ENCODE measurements at places on chromosomes 11 and 22.

GRCh38 chr11:91850533-91851275 is 373.9 kb upstream of the FAT3 start:
- H3K36me3 ChIP-seq = no peaks in the 10 kb centered on the region
- H3K27me3 ChIP-seq = no peaks in the 10 kb centered on the region
- no peaks in the 10 kb centered on the region for H3K4me1 ChIP-seq
- DNase-seq = no peak

DNA sequence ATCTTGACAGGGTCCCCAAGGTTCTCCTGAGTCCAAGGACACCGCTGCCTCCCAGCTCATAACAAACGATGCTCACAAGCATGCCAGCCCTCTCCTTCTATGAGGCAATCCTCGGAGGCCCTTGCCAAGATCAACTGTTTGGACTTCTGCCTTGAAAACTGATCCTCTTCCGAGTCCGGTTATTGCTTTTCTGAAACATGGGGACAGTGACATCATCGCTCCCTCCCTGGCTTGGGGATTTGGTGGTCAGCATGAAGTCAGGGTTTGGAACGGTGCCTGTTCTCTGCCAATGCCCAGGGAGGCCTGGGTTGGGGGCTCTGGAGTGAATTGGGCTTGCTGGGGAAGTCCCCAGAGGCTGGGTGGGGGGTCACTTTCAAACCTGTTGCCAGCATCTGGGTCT is 149.3 kb downstream of the FBXO7 start:
- H3K27ac ChIP-seq = peak overlapping the region; percentile 90
- no peaks in the 10 kb centered on the region for H3K27me3 ChIP-seq
- H3K36me3 ChIP-seq = no peaks in the 10 kb centered on the region
- DNase-seq = no peak

DNA sequence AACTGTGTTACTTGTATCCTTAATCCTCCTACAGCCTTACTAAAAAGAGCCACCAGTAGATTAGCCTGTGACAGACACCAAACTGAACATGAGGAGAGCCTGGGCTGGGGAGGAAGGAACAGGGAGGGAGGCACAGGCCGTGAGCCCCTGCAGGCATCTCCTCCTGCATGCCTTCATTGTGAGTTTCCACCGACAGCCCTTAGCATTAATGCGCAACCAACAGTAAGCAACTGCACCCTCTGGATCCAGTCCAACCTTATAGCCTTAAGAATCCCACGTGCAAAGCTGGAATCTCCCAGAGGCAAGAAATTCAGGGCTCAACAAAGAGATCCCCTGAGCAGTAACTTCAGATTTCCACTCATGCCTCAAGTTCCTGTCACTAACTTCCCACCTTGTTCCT is 84.6 kb downstream of the ETS1 start:
- no peaks in the 10 kb centered on the region for H3K27me3 ChIP-seq
- H3K27ac ChIP-seq = peak overlapping the region; percentile 74
- H3K36me3 ChIP-seq = no peaks in the 10 kb centered on the region
- peaks cover 100% of the 10 kb centered on the region for H3K4me1 ChIP-seq

- H3K27ac ChIP-seq = peak overlapping the region; percentile 10
- DNase-seq = no peak
- H3K4me3 ChIP-seq = no peak overlapping the region
- H3K36me3 ChIP-seq = no peaks in the 10 kb centered on the region
Measured at GRCh38 chr11:86932924-86933875, 22.0 kb downstream of the FZD4 start.

DNA sequence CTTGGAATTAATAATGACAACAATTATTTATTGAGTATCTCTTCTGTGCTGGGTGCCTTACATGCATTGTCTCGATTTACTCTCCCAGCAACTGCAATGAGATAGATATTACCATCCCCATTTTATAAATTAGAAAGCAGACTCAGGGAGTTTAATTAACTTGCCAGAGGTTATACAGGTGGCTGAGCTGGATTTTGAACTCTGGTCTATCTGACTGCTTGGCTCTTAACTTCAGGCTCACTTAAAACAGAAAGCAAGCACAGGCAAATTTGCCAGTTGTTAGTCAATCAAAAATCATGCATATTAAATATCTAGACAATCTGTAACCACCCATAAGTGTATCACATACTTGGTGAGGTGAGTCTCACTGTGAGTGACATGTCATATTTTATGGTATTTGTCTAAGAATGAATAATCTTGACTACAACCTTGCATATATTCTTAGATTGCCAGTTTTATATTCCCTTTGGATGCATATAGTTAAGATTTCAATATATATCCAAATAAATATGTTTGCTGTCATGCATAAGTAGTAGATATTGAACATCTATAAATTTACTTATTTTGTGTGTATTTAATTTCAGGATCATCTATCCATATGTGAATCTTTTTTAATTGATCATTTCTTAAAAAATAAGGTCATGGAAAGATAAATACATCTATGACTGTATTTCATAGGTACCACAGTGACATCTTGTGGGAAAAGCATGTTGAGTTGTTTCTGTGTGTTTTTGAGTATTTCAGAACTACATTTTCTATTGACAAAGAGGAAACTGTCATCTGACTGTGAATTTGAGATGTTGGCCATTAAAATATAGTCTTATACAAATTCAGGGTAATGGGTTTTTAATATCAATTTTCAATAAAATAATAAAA is 112.0 kb upstream of the ARHGAP42 start:
- H3K27ac ChIP-seq = no peak overlapping the region
- DNase-seq = no peak
- H3K27me3 ChIP-seq = no peaks in the 10 kb centered on the region
- H3K4me1 ChIP-seq = no peaks in the 10 kb centered on the region
- no peak overlapping the region for H3K4me3 ChIP-seq
- H3K36me3 ChIP-seq = no peaks in the 10 kb centered on the region

DNA sequence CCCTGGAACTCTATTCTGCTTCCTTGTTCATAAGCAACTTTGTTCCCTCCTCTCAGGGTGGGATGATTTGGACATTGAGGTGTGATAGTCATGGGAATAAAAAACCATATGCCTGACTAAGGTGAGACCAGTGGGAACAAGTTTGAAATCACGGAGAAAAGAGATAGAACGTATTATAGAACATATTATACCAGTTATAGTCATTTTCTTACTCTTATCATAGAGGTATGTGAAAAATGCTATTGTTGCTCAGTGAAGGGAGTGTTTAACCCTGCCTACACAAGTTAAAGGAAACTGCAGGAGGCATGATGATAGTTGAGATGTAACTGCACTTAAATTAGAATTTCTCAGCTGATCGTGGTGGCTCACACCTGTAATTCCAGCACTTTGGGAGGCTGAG is 15.5 kb downstream of the OR6Q1 start:
- H3K36me3 ChIP-seq = no peaks in the 10 kb centered on the region
- no peaks in the 10 kb centered on the region for H3K27me3 ChIP-seq
- no peak overlapping the region for H3K4me3 ChIP-seq

- H3K27me3 ChIP-seq = no peaks in the 10 kb centered on the region
- no peak overlapping the region for H3K4me3 ChIP-seq
- no peaks in the 10 kb centered on the region for H3K36me3 ChIP-seq
Measured at GRCh38 chr11:122339436-122340060, 223.5 kb upstream of the BLID start.

- DNase-seq = no peak
- H3K27me3 ChIP-seq = peaks cover 9% of the 10 kb centered on the region
- H3K4me3 ChIP-seq = peak within 1 kb of the TSS; percentile 52
- H3K4me1 ChIP-seq = peaks cover 12% of the 10 kb centered on the region
- no peaks in the 10 kb centered on the region for H3K36me3 ChIP-seq
- no peak within 1 kb of the TSS for H3K27ac ChIP-seq
Measured at GRCh38 chr11:111512296-111513239, at the start of gene BTG4. TSS of gene BTG4 (minus strand) at chr11:111512386. CDS start at chr11:111498776, 13,610 bp downstream.

DNA sequence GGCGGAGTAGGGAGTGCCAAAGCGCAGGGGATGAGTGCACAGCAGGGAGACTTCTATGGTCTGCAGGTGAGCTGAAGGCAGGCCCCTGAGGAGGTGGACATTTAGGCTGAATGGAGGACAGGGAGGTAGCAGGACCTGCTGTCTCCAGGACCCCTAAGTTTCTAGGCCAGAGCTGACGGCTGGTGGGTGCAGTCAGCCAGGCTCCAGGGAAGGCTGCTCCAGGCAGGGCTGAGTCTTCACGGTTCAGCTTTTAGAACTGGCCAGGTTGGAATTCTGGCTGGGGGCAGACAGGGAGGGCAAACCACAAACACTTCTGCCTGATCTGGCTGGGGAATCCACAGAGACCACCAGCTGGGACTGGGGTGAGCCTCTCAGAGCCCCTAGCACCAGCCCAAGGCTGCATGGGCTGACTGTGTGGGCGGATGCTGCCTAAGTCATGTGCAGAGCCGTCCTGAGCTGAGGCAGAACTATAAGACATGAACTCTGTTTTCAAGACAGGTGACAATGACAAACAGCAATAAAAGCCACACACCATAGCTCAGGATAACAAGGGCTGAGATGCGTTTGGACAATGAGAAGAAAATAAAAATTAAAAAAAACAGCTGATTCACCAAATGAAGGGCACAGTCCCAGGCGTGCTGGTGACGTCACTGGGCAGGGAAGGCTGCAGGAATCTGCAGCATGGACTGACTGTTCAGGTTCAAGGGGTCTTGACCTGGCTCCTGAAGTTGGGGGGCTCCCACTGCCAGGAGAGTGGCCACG is 10.4 kb upstream of the MALAT1 start:
- peak overlapping the region; percentile 41 for H3K4me3 ChIP-seq
- peak overlapping the region; percentile 95 for H3K27ac ChIP-seq
- no peaks in the 10 kb centered on the region for H3K27me3 ChIP-seq
- peaks cover 83% of the 10 kb centered on the region for H3K4me1 ChIP-seq
- no peaks in the 10 kb centered on the region for H3K36me3 ChIP-seq
- no peak for DNase-seq

GRCh38 chr11:12792590-12792989 is 118.4 kb downstream of the TEAD1 start:
- peaks cover 3% of the 10 kb centered on the region for H3K4me1 ChIP-seq
- no peak for DNase-seq
- peaks cover 4% of the 10 kb centered on the region for H3K36me3 ChIP-seq
- no peak overlapping the region for H3K27ac ChIP-seq
- no peaks in the 10 kb centered on the region for H3K27me3 ChIP-seq

GRCh38 chr11:33892906-33893594 is 1.2 kb upstream of the LMO2 start:
- no peaks in the 10 kb centered on the region for H3K36me3 ChIP-seq

DNA sequence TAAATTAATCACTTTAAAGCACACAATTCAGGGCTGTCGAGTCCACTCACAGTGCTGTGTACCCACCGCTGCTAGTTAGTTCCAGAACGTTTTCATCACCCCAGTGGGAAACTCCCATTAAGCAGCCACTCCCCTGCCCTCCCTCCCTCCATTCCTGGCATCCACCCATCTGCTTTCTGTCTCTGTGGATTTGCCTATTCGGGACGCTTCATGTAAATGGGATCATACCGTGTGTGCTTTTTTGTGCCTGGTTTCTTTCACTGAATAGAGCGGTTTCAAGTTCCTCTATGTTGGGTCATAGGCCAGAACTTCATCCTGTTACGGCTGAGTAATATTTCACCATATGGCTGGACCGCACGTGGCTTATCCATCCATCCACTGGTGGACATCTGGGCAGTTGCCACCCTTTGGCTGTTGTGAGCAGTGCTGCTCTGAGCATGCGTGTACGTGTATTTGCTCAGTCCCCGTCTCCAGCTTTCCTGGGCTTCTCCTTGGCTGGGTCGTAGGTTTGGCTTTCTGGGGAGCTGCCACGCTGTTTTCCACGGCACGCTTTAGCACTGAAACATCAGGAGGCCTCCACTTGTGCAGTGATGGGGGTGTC is 30.1 kb downstream of the ARHGAP8 start:
- H3K27me3 ChIP-seq = no peaks in the 10 kb centered on the region
- no peaks in the 10 kb centered on the region for H3K4me1 ChIP-seq
- H3K4me3 ChIP-seq = no peak overlapping the region
- no peaks in the 10 kb centered on the region for H3K36me3 ChIP-seq

DNA sequence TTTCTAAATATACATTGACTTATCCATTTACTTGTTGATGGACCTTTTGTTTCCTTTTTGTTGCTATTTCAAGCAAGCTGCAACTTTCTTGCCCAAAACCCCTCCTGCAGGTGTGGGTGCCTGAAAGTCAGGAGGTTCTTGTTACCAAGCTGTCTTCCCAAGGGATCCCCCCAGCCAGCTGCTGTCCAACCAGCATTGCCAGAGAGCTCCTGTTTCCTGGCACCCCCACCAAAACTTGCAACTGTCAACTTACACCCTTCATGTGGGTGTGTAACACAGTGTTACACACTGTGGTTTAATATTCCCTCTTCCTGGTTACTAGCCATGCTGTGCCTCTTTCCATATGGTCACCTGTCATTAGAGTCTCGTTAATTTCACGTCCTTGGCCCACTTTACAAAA is 1.6 kb upstream of the KRTAP5-1 start:
- no peaks in the 10 kb centered on the region for H3K4me1 ChIP-seq
- H3K36me3 ChIP-seq = no peaks in the 10 kb centered on the region

DNA sequence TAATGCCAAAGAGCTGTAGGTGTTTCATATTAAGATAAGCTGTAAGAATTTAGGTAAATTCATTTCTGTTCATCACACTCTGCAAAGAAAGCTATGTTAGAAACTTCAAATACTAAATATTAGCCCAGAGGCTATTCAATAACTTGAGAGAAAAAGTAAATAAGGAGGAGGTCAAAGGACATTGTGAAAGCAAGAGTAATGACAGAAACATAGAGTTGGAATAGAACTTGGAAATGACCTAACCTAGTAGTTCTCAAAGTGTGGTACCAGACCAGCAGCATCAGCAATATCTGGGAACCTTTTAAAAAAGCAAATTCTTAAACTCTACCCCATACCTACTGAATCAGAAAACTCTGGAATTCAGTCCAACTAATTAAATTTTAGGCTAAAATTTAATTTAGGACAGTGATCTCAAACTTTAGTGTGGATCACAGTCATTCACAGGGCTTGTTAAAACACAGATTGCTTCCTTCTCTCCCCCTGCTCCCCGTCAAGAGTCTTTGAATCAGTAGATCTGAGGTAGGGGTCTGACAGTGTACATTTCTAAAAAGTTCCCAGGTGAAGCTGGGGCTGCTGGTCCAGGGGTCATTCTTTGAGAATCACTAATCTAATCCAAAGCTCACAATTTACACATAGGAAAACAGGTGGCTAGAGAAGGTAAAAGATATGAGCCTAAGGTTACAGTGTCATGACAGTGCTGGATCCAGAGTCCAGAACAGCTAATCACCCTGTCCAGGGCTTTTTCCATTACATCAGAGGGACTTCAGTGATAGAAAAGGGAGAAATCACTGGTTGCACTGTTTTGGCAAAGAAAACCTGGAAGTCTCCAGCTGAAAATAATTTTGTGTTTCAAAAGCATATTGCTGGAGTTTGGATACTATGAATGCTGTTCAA is 241.1 kb downstream of the SOX6 start:
- H3K4me3 ChIP-seq = no peak overlapping the region
- no peak for DNase-seq
- peak overlapping the region; percentile 34 for H3K27ac ChIP-seq
- no peaks in the 10 kb centered on the region for H3K36me3 ChIP-seq
- no peaks in the 10 kb centered on the region for H3K27me3 ChIP-seq

DNA sequence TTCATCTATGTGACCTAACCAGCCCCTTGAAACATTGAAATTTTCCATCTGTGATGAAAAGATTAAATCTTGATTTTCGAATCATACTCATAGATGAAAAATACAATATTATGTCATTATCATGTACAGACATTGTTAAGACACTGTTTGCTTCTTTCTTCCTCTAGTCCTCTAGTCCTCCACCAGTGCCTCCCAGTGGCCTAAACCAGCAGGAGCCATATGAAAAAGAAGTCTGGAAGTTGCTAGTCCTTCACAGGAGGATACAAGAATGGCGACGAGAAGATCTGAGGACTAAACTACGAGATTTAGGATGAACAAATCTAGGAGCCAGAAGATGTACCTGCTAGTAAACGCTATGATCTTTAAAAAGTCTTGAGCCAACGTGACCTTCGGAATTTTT is 134.1 kb downstream of the SLC17A6 start:
- H3K27ac ChIP-seq = no peak overlapping the region
- DNase-seq = no peak
- no peaks in the 10 kb centered on the region for H3K4me1 ChIP-seq
- no peaks in the 10 kb centered on the region for H3K36me3 ChIP-seq
- H3K27me3 ChIP-seq = no peaks in the 10 kb centered on the region
- H3K4me3 ChIP-seq = no peak overlapping the region
